ENCODE measurements at places on chromosomes 3 and 15.

DNA sequence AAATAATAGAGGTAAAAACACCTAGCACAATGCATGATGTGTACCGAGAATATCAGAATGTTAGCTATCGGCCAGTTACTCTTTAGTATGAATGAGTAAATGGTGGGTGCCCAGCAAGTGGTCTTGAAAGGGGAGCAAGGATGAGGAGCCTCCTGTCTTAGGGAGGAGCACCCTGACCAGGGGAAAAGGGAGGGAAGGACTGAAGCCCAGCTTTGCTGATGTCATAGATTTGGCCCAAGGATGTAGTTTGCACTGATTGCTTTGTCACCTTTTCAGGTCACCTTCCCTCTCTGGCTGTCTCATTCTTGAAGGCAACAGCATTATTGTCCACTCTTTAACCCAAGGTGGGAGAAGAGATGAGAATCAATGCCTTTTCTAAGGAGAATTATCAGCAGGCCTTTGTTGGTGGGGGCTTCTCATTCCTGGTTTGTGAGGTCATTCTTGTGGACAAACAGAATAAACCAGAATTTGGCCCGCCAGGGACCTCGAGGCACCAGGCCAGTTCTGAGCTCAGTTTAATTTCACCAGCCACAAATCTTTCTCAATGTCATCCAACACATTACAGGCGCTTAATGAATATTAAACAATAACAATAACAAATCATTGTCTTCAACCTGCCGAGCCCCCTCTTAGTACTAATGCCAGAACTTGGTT lies 231.3 kb downstream of the VPS13C start:
- DNase-seq = no peak

GRCh38 chr3:12185172-12185710 lies 26.5 kb upstream of the TIMP4 start:
- no peak for DNase-seq

DNA sequence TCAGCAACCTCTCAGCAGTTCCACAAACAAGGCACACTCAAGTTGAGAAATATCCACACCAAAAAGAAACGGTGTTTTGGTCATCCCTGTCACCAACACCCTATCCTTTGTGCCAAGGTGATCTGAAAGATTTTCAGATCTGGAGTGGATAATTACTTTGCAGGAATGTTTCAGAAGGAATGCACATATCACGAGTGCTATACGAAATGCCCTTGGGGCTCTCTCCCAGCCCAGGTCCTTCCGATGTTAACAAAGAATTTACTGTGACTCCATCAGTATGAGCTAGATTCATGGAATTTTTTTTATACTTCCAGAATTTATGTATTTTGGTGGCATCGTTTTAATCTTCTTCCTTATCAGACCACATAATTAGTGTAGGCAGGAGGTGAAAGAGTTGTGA lies 105.0 kb downstream of the GRM7 start:
- no peak for DNase-seq

- DNase-seq = no peak
These were observed 47.5 kb upstream of the SSR3 start for GRCh38 chr3:156602424-156602823.

- no peak for DNase-seq
These were observed 30.5 kb downstream of the DNAJB8 start for GRCh38 chr3:128436214-128436613.
